Foreskin fibroblast (primary cell): ENCODE measurements at places on chromosomes 16 and 17.

DNA sequence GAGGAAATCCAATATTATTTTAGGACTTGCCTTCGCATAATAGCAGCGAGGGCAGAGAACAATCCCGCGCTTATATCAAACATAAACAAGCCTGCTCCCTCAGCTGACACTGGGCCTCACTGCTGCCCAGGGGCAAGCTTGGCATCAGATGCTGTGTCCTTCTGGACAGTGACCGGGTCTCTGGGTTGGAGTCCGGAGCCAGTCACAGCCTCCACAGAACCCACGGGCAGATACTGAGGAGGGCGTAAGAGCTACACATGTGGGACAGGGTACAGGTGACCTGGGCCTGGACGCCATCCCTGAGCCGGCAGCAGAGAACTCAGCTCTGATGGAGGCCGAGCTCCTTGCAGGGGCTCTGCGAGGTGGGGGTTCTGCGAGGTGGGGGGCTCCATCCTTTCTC is 14.7 kb upstream of the ZNF469 start:
- DNase-seq: no peak

- peak; percentile 75 for DNase-seq
These were observed 62.4 kb upstream of the MED9 start for GRCh38 chr17:17414341-17414805.

DNA sequence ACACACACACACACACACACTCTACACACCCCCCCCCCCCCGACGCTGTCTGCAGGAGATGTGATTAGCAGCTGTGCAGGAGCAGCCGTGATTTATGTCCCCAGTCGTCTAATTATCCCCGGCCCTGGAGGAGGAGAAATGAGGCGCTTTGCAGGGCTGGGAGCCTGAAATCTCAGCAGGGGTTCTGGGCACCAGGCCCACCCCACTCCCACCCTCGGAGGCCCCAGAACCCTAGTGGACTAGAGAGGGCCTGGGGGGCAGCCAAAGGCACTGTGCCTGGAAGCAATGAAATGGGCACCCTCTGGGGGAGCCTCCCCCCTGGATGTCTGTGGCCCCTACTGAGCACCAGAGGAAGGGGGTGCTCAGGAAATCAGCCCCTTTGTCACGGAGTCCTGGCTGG is 134.2 kb upstream of the CIBAR2 start:
- no peak for DNase-seq

DNA sequence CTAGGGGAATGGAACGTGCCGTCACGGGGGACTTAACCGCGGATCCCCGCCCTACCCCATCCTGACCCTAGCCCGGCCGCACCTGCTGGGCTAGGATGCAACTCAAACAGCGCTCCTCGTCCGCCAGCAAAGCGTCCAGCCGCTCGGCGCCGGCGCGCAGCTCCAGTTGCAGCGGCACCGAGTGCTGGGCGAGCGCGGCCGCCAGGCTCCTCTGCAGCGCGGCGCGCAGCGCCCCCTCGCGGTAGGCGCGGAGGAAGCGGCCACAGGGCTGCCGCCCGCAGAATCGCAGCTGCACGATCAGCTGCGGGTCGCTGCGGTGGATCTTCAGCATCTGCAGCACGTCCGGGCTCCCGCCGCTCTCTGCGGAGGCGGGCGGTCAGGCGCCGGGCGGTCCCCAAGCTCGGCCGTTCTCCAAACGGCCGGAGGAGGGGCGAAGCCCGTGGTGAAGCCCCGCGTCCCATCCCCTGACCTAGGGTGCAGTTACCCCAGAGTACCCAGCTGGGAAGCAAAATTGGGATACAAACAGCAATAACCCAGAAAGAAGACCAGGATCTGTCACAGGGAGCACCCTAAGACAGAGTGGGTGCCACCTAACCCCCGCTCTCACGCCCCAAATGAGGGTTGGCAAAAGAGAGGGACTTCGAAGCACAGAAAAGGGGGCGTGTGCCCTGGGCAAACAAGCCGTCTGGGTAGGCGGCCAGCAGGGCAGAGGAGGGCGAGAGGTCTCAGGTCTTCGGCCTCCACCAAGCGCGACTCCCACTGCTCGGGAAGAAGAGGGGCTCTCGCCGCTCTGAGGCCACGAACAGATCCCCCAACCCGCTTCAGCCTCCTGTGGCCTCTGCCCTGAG is 4.2 kb downstream of the TRADD start:
- peak; percentile 71 for DNase-seq
